ENCODE measurements at places on chromosomes 4 and X.
A peak's percentile ranks its signal among the peaks of the same experiment; 100 is the strongest.

GRCh38 chr4:73447671-73448070 is 11.7 kb downstream of the AFP start:
- DNase-seq = no peak

GRCh38 chrX:15465896-15466651 is 27.1 kb downstream of the PIR start:
- DNase-seq = no peak

DNA sequence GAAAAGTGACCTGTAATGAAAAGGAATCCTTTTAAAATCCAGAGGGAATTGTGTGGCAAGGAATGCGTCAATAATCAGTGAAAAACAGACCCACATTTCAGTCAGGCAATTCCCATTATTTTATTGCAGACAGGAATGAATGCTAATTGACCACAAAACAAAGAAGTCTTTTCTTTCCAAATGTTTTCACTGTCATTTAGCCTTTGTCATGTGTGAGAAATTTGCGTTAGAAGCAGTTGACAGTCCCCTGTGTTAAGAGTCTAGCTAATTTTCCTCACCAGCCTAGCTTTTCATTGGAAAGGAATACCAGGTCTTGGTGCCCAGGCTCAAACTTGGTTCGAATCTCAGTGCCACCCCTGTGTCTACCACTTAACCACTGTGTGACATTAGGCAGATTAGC is 83.4 kb downstream of the KIT start:
- DNase-seq = no peak

- no peak for DNase-seq
Measured at GRCh38 chr4:189341881-189342280, 598.8 kb upstream of the FRG1 start.

GRCh38 chr4:2368746-2369437 is 49.6 kb downstream of the ZFYVE28 start:
- no peak for DNase-seq

DNA sequence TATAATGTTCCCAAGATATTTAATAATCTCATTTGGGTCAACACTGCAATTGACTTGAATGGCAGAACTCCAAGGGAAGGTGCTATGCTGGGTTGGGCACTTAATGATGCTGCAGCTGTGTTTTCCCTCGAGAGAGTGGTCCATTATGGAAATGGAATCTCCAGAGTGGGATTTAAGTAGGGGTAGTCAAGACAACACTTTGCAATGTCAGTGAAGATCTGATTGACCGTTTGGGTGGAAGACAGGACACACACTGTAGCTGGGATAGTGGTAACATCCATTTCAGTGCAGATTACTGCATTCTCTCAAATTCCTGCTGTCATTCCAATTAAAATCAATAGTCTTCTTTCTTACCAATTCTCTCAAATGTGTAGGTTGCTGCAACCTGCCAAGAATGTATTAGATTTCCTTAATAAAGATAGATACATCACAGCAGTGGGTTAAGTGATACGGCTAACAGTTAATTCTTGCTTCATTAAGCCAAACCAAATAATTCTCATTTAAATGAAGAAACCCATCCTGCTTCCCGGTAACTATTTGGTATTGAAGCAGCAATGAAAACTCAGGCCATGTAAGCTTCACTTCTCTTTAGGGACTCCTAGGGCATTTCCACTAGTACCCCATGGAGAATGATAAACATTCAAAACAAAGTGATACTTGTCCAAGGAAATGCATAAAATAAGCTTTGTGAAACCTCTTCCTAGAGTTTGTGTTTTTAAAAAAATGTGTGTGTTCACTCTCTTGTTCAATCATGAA is 40.5 kb upstream of the RASGEF1B start:
- DNase-seq = no peak

GRCh38 chr4:8652181-8653078 is 59.9 kb downstream of the CPZ start:
- no peak for DNase-seq

GRCh38 chr4:62849696-62850095 is 1559.6 kb downstream of the TECRL start:
- no peak for DNase-seq

DNA sequence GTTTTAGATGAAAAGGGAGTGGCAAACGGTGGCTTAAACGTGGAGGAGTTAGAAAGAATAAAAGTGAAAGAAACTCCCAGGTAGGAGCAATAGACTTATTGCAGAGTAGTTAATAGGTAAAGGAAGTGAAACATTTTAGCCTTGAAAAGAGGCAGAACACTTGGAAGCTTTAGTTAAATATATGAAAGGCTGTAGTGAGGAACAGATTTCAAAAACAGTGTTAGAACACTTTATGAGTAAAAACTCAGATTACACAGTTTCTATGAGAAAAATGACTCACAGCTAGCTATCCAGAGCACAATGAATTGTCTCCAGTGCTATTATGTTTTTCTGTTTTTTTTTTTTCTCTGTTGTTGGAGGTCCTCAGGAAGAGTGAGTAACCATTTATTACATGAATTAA is 45.8 kb downstream of the TACR3 start:
- DNase-seq = no peak

DNA sequence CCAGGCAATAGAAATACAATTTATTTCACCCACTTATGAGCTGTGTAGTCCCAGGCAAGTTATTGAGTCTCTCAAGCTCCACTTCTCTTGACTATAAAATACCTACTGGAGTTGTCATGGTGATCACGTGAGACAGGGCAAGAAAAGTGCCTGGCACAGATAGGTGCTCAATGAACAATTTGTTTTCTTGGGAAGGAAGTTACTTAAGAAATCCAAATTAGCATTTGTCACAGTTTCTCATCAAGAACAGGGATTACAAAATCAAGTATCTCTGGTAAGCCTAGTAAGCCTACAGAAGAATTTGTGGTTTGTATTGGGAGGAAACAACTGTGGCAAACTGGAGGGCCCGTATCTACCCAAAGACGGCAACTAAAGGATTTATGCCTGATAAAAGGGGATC is 37.5 kb upstream of the RASGEF1B start:
- DNase-seq = no peak

DNA sequence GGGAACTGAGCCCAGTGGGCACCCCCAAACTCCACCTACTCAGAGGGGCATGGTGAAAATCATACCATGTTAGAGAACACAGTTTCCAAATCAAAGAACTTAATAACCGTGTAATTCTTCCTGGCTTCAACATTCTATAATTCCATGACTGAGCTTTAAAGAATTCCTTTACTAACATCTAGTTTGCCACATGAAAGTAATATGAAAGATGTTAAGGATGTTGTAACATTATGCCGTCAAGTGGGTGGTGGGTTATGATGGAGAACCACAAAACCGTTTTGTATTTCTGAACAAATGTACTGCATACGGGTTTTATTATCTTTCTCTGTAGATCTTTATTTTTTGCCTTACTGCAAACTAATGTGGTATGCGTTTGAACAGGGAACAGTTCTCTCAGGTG is 549.0 kb upstream of the MAGEB2 start:
- DNase-seq = no peak

GRCh38 chrX:24682739-24683432 is 10.8 kb upstream of the POLA1 start:
- DNase-seq = no peak

- peak; percentile 57 for DNase-seq
Measured at GRCh38 chr4:26081795-26082498, 167.9 kb downstream of the SMIM20 start.

DNA sequence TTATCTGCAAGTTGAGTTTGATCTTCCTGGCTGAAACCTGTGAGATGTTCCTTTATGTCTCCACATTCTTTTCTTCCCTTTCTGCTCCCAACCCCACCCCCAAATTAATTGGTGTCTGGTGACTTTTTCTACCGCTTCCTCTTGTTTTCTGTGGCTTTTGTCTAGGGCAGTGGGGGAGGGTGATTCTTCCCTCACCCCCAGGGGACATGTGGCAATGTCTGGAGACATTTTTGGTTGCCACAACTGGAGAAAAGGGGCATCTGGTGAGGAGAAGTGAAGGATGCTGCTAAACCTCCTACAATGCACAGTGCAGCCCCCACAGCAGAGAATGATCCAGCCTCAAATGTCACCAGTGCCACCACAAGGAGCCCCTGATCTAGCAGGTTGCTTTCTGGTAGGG is 152.9 kb downstream of the NHS start:
- no peak for DNase-seq

- no peak for DNase-seq
Measured at GRCh38 chrX:130545796-130546195, 144.0 kb downstream of the RBMX2 start.

GRCh38 chrX:53039236-53039635 is 9.4 kb upstream of the GPR173 start:
- DNase-seq = peak; percentile 90

- no peak for DNase-seq
Measured at GRCh38 chr4:95857761-95858160, 17.9 kb downstream of the PDHA2 start.

GRCh38 chr4:123133397-123134050 is 211.1 kb upstream of the NUDT6 start:
- no peak for DNase-seq

GRCh38 chrX:29315931-29316330 is 728.7 kb downstream of the IL1RAPL1 start:
- no peak for DNase-seq

- no peak for DNase-seq
Measured at GRCh38 chrX:80207327-80207726, 192.8 kb downstream of the TBX22 start.

GRCh38 chr4:145921231-145921630 is 17.4 kb downstream of the ZNF827 start:
- no peak for DNase-seq

- no peak for DNase-seq
Measured at GRCh38 chrX:28391528-28391927, 195.7 kb upstream of the IL1RAPL1 start.

- DNase-seq = no peak
Measured at GRCh38 chrX:10856797-10857196, 236.4 kb upstream of the MID1 start.

DNA sequence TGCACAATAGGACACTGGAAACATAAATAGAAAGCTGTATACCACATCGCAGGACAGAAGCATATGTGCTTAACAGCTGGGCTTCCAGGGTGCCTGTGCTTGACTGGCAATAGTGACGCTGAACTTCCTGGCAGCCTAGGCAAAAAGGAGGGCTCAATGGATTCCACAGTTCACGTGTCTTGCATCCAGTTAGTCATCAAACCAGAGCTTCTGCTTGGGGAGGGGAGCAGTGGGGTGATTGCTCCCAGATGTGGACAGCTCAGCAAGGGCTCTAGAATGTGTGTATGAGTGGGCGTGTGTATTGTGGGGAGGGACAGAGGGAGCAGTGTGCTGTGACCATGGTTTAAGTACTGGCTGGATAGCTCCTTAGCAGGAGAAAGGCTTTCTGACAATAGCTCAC is 2.3 kb downstream of the PRRG3 start:
- no peak for DNase-seq

- DNase-seq = no peak
Measured at GRCh38 chr4:3299976-3300671, 7.3 kb downstream of the RGS12 start.

DNA sequence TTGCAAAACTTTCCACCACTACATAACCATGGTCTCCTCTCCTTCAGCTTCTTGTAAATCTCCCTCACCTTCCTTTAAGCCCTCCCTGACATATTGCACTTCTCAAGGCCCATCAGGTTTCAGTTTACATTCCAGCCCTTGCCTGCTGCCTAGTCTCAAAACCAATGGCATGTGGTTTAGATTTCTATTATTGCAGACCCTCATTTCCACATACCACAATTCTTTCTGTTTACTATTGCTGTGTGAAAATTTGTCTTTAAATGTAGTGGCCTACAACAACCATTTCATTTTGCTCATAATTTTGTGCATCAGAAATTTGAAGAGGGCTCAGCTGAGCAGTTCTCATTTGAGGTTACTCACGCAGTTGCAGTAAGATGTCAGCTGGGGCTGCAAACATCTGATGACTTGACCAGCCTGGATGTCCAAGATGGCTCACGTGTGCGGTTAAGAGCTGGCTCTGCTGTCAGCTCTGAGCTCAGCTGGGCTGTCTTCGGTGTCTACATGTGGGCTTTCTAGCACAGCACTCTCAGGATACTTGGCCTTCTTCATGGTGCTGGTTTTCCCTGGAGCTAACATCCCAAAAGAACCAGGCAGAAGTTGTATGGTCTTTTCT is 29.9 kb upstream of the SOD3 start:
- no peak for DNase-seq

- DNase-seq = peak; percentile 2
Measured at GRCh38 chrX:56125946-56126345, 106.2 kb upstream of the KLF8 start.

DNA sequence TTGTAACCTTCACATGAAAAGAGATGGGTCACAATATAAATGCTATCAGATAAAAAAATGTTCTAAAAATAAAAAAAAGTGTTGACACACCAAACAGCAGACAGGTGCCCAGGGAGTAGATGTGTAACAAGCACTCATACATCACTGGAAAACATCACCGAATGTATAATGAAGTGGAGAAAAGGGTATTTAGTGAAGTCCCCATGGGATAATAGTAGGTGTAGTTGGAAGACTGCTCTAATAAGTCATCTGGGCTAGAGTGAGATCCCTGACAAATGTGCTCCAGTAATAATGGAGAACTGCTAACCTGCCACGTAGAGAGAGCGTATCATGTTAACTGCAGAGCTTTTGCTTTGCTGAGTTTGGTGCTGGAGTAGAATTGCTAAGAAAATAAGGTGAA is 152.0 kb downstream of the GRIA2 start:
- no peak for DNase-seq

- no peak for DNase-seq
Measured at GRCh38 chrX:153884136-153884535, 1.8 kb downstream of the L1CAM start.

- no peak for DNase-seq
Measured at GRCh38 chr4:81665045-81665444, 193.3 kb upstream of the RASGEF1B start.

DNA sequence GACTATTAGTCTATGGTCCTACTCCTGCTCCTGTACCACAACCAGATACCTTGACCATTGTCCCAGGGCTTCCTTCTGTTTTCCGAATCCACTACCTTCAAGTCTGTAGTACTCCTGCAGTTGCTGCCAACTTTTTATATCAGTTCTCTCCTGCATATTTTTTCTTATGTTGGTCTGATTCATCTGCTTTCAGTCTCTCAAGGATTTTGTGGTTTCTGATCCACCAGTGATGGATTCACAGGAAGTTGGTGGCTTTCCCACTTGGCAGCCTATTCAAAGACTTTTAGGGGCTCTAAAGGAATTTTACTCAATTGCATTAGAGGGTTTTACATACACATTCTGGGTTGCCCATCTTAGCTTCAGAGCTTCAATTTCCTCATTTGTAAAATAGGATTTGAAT is 23.6 kb downstream of the KIF4A start:
- no peak for DNase-seq

- no peak for DNase-seq
Measured at GRCh38 chr4:2352171-2352570, 66.3 kb downstream of the ZFYVE28 start.

Data from hematopoietic multipotent progenitor cell treated with erythropoietin and hydrocortisone succinate and interleukin-3 and kit ligand, for 8 days (in vitro differentiated cells).